Stimulated activated CD4-positive, alpha-beta T cell treated with anti-CD3 and anti-CD28 coated beads, Interleukin-2, amount 100 ng/mL, for 24 hours (primary cell): ENCODE measurements at places on chromosomes 3 and 15.
A peak's percentile ranks its signal among the peaks of the same experiment; 100 is the strongest.

GRCh38 chr3:97971679-97972567, at the start of gene RIOX2:
Gene RIOX2, minus strand, starts transcription at chr3:97972431. Its CDS starts 4,838 bp downstream, at chr3:97967593.
- peak; percentile 79 for DNase-seq

DNA sequence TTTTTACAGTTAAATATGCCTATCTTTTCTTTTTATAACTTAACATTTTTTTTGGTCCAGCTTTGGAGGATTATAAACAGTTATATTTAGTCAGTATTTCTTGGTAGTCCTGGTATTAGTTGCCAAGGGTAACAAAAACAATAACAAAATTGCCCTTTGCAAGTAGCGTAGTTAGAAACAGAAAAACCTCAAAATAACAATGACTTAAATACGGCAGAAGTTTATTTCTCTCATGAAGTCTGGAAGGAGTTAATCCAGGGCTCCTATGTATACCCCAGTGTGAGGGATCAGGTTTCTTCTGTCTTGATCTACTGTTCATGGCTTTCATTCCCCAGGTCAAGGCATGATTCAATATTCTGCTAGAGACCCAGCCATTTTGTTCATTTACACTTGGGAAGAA, 14.1 kb upstream of the MYH15 start:
- DNase-seq: no peak

DNA sequence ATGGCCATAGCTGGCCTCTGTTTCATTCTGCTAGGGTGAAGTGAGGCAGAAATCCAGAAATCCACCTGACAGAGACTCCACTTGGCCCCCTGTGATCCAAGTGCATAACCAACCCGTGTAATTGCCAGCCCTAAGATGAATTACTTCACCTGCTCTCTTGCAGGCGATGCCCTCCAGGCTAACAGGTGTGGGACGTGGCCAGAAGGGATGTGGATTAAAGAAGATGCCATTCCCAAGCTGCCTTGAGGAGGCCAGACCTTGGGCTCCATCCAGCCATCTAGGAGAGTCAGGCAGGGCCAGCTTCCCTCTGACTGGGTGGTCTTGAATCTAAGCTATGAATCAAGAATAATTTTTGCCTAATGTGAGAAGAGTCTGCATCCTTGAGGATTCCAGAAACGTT, 154.5 kb upstream of the BNIP2 start:
- DNase-seq: no peak

DNA sequence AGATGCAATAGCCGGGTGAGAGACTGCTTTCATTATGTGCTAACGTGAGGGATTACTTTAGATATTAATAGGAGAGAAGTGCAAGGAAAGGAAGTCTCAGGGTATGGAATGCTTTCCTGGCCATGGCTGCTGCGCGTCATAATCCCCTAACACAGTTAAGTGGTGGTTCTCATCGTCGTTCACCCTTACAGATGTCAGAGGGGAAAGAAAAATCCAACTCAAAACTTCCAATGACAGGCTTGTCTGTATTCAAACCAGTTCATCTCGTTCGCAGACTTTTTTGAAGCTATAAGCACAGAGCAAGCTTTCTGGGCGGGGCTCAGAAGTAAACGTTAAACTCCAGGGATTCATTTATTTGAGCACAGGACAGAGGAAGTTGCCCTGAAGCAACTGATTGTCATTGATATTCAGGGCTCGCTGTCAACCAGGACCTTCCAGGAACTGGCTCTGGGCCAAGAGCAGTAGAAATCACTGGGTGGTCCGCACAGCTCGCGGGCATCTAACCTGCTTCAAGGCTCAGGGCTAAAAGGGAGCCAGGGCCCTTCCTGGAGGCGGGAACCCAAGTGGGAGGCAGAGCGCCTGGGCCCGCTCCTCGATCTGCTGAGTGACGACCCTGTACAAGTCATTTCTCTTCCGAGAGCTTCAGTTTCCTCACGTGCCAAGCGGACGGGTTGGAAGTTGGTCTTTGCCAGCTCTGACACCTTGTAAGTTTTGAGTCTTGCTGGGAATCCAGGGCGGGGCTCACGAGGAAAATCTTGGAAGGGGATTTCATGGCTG, 1.1 kb upstream of the LPP start:
- peak; percentile 22 for DNase-seq

DNA sequence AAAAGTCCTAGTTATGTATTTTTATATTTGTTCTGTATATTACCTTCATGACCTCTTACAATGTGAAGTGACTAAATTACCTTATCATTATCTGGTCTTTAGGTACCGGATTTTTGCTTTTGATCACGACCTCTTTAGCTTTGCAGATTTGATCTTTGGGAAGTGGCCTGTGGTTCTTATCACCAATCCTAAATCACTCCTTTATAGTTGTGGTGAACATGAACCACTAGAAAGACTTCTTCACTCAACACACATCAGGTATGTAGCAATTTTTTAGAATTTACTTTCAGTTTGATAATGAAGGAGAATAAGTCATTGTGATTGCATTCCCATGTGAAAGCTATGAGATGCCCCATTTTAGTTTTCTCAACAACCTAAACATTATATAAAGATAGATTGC, 18.3 kb downstream of the TMEM62 start:
- no peak for DNase-seq

DNA sequence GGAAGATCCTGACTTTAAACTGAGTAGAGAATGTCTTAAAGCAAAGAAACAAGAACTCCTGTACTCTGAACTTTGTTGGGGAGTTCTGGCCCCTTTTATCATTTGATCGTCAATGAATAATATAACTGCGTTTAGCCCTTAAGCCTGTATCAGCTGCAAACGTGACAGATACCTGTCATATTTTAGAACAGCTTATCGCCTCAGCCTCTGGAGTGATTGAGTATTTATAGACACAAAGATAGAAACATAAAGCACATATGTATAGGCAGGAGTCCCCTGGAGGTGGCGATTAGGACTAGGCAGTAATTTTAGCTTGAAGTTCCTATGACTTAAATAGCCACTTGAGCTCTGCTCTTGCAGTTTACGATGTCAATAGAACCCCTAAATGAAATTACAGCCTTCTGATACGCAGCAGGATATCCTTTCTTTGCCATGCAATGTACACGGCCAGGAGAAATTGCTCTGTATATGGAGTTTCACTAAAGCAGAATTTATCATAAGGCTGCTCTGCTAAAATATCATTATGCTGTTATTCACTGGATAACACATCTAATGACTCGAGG, 321.8 kb downstream of the TIGIT start:
- no peak for DNase-seq
